ENCODE measurements at places on chromosomes 11 and 22.

DNA sequence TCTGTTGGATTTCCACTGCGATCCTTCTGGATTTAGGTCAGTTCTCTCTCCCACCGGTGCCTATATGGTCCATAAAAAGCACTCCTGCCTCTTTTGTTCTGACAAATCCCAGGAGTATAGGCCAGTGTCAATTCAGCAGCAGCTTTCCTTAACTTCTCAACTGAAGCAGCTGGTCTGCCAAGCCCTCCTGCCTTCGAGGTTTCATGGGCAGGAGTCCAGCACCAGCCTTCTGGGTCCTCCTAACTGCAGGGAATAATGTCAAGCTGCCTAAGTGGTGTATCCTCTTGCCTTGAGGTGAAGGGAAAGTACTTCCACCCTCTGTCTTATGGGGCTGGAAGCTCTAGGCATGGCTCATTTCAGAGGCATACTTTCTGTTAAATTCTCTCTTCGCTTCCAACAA, 149.4 kb upstream of the NCAM1 start:
- DNase-seq, result no peak

DNA sequence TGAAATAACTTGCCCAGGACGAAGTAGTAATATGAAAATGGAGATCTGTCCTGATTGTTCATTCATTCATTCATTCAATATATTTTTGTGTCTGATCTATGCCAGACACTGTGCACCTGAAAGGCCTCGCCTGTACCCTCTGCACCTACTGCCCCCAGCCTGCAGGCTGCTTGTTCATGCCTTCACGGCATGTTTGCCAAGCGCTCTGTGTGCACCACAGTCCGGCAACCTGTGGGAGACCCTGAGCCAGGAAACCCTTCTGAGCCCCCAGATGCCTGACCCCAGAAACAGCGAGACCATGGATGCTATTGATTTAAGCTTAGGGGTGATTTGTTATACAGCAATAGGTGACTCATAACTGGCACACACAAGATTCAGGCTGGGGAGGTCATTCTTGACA, 47.0 kb downstream of the RTL6 start:
- DNase-seq, result no peak

GRCh38 chr11:15136166-15136565, 21.4 kb downstream of the INSC start:
- no peak for DNase-seq

DNA sequence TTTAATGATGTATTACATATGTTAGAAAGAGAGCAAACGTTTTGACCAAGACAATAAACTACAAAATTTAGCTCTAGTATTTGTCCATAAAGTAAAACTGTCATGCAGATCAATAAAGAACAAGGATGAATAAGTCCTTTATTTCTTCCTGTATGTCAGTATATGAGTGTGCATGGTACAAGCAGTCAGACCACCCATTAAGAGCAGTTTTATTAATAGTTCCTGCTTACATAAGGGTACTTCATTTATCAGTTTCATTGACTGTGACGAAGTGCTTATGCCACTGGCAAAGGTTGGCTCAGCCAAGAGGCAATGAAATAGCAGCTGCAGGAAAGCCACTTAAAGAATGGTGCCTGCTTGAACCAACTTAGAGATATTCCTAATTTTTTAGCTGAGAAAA, 913.0 kb upstream of the CNTN5 start:
- no peak for DNase-seq

DNA sequence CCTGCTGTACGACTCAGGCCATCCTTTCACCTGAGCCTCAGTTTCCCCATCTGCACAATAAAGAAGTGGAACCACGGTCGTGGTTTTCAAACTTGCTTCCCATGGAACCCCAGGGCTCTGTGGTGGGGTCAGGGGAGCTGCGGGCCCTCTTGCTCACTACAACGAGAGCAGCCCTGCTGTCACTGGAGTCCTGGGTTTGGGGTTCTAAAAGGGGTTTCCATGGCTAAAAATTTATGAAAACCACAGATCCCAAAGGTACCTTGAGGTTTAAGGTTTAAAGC, 45.4 kb upstream of the CARS1 start:
- no peak for DNase-seq

DNA sequence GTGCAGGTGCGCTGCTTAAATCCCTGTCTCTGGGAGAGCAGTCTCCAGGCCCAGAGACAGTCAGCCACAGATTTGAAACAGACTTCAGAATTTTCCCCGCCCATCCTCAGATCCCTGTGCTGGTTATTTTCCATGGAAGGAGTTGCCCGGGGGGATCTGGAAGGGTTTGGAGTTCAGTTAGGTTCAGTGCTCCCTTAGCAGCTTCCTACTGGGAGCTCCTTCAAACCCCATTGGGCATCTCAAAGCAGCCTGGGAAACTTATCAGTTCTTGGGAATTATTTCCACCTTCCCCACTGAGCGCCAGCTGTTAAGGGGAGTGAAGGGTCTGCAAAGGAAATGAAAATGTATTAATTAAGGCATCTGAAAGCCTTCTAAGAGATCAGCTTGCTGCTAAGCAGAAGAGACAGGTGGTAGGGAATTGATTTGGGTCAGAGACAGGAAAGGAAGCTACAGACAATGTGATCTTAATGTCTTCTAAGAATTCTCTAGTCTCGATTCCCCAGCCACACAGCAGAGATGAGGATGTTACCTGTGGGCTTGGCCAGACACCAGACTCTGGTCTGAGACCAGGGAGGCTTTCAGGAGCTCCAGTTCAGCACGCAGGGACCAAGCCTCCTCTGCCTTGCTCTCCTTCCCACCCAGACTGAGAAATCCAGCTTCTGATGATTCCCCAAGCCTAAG, 106.2 kb upstream of the TBCEL start:
- no peak for DNase-seq

GRCh38 chr11:27002838-27003237, 8.9 kb downstream of the FIBIN start:
- DNase-seq, result no peak

DNA sequence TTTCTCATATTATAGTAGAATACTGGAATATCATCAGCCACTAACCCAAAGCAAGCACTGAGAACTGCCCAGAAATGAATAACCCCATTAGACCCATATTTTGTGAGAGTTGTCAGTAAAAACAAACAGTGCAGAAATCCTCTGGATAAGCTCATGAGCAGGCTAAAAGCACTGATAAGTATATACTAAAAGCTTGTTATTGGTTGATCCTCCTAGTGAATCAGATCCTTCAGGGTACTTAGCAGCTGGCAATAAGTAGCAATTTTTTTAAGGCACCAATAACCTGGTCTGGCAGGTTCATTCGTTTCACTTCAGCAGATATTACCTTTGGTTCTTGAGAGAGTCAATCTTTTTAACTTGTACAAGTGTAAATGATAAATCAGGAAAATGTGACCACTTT, 1.2 kb downstream of the NOX4 start:
- no peak for DNase-seq

DNA sequence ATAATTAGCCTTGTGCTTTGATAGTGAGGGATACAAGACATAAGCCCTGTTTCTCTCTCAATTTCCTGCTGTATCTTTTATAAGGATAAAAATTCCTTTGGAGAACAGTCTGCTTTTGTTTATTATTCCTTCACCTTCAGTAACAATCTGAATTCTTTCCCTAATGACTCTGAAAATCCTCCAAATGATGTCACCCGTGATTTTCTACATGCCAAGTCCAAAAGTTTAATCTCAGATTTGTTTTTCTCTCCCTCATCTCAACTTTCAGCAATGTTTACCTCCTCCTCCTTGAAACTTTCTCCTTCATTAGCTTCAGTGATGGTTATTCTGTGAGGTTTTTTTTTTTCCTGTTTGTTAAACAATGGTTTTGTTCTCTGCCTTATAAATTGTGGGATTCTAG, 2.2 kb downstream of the OR51E2 start:
- no peak for DNase-seq

DNA sequence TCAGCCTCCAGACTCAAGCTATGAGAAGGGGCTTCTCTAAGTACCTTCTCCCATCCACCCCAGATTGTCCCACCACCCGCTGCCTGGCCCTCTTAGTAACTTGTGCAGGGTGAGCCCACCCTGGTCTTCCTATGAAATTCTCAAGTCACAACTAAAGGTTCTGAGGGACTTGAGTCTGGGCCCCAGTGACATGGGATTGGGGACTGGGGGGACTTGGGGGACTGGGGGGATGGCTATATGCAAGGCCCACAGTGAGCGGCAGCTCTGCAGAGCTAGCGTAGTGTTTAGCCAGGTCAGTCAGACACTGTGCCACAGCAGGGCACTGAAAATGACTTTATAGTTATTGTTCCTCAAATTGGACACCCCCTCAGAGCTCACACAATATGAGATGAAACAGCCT, 622.3 kb upstream of the CADM1 start:
- DNase-seq, result no peak

DNA sequence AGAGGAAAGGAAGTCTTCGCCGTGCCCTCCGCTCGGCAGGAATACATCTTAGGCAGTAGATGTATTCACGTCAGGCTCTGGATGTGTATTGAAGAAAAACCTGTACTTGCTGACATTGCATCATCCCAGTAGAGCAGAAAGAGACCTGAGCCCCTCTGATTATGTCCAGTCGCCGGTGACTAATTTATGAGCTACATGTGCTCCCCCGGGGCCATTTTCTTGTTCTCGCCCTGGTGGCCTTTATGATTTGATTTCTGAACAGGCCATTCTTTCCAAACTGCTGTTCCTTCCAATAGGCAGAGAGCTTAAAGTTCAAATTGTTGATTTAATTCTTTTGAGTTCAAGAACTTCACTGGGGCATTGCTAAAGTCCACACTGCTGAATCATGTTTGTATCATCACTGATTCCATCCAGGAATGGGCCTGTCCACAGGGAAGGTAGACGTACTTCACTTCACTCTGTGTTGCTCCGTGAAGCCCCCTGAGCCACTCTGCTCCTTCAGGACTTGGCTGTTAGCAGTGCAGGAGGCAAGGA, 137.3 kb upstream of the RASSF10 start:
- DNase-seq, result no peak

DNA sequence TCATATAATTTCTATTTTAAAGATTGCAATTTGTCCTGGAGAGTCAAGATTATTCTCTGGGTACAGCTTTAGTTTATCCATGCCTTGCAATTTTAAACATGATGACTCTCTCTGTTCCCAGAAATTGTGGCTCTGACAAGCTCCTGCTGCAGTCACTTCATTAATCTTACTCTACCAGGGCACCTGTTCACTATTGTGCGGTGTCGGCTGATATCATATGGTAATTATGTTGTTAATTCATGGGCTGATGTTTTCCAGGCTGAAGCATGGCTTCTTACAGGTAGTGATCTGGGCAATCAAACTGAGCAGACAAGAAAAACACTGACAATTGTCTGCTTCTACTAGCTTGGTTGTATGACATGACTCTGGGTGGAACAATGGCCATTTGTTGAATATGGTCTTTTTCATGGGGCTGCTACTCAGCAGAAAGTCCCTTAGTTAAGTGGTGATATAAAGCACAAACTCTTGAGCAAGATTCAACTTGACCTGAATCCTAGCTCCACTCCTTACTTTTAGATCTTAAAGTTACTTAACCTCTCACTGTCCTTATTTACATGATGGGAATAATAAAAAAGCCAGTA, 230.7 kb downstream of the FAT3 start:
- DNase-seq, result no peak

DNA sequence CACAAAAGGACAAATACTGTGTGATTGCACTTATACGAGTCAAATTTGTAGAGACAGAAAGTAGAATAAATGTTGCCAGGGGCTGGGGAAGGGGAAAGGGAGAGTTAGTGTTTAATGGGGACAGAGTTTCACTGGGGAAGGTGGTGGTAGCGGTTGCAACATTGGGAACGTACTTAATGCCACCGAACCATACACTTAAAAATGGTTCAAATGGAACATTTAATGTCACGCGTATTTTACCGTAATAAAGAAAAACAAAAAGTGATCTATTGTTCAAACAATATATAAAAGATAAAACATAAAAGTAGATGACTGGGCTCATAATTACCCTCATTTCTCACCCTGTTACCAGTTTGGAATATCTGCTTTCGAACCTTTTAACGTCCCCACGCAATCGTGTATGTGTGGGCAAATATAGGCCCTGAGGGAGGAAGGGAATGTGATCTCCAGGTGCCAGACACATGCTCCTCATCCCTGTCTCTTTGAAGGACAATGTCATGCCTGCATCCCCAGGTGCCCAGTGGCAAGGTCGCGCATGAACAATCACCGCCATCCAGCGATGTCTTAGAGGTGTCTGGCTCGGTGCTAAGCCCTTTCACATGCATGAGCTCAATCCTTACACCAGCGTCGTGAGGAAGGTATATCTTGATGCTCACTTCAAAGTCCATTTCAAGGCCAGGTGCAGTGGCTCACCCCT, 35.3 kb downstream of the LIF start:
- no peak for DNase-seq

GRCh38 chr22:50628543-50629134, 687 bp upstream of the ARSA start:
- no peak for DNase-seq

DNA sequence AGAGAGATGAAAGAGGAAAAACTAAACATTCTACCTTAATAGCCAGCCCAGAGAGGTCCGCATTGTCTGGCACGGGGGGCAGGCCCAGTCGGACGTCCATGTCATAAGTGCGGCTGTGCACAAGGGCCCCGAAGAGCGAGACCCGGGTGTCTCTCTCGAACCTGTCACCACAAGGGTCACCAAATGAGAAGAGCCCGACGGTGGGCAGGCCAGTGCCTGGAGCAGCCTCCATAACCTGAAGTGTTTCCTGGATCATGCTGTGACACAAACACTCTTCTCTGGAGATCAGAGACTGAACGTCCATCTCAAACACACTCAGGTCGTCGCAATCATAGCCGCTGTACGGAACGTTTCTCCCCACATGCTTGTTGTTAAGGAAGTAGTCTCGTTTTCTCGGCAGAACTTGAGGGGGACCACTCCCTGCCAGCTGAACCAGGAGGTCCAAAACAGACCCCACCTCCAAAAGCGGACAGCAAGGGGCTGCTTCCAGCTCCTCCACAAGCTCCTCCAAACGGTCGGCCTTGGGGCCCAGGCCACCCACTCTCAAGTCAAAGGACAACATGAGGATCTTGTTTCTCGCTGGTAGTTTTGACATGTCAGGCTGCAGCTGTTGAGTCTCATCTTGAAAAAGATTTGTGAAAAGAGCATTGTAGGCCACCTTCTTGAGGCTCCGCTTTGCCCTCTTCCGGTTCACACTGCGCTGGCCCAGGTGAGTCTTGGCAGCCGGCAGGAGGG, 971 bp downstream of the TUBGCP6 start:
- no peak for DNase-seq

DNA sequence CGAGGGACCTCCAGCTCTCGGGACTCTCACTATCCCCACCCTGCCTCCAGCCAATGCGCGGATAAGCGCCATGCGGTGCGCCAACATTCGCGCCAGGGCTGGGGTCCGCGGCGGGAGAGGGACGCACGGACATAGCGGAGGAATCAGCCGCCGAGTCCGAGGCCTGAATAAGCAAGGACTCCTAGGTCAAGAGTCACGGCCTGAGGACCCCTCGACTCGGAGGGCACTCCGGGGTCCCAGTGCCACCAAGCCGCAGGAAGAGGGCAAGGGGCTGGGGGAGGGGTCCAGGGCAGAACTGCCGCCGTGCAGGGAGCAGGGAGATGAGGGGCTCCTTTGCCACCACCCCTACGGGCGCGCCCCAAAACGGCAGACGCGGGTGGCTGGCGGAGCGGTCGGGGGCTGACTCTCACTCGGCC, 552 bp downstream of the DSCAML1 start:
- no peak for DNase-seq
